ENCODE measurements at places on chromosomes 1 and 21. TPM values are rescaled to one million over a fixed set of nuclear protein-coding genes. Genes with fewer than 3 reads are reported as not detected.

GRCh38 chr1:223772771-223773160, 60.4 kb downstream of the CAPN2 start:
- peaks cover 18% of the 10 kb centered on the region for H3K4me1 ChIP-seq
- H3K36me3 ChIP-seq = peaks cover 50% of the 10 kb centered on the region
- peak overlapping the region; percentile 58 for H3K27ac ChIP-seq
- no peak overlapping the region for H3K4me3 ChIP-seq
- DNase-seq = no peak

GRCh38 chr1:23357138-23357908, 12.3 kb downstream of the ZNF436 start:
- no peaks in the 10 kb centered on the region for H3K27me3 ChIP-seq
- peaks cover 5% of the 10 kb centered on the region for H3K36me3 ChIP-seq
- H3K4me3 ChIP-seq = no peak overlapping the region
- H3K4me1 ChIP-seq = no peaks in the 10 kb centered on the region
- H3K27ac ChIP-seq = no peak overlapping the region
- DNase-seq = no peak

- DNase-seq = no peak
- H3K27ac ChIP-seq = no peak overlapping the region
- H3K27me3 ChIP-seq = no peaks in the 10 kb centered on the region
- no peaks in the 10 kb centered on the region for H3K36me3 ChIP-seq
Observed at GRCh38 chr1:231073331-231073730, 33.3 kb upstream of the FAM89A start.

- H3K36me3 ChIP-seq = no peaks in the 10 kb centered on the region
- H3K4me1 ChIP-seq = peaks cover 11% of the 10 kb centered on the region
- H3K27ac ChIP-seq = no peak overlapping the region
Observed at GRCh38 chr21:45982092-45982757, 655 bp downstream of the COL6A1 start.

DNA sequence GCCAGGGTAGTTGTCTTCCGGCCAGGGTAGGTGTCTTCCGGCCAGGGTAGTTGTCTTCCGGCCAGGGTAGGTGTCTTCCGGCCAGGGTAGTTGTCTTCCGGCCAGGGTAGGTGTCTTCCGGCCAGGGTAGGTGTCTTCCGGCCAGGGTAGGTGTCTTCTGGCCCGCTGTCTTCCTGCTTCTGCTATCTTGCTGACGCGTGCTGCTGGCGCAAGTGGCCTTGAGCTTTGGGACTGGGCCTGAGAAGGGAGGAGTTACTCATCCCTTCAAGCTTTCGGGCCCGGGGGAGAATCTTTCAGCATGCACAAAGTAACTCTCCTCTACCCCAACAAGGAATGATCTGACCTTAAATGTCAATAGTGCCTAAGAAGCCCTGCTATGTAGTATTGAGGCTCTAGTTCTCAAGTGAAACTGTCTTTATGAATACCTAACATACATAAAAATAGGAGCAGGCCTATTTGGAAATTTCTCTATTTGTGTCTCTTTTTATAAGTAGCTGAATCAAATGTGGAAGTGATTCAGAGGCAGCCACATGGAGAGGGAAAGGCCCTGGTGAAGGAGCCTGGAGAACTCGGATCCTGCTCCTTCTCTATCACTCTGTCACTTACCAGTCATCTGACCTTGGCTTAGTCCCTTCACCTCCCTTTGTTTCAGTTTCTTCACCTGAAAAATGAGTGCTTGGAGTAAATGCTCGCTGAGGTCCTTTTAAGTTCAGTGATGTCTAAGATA, 65.6 kb downstream of the RGL1 start:
- no peak for DNase-seq
- no peaks in the 10 kb centered on the region for H3K36me3 ChIP-seq
- no peak overlapping the region for H3K4me3 ChIP-seq
- H3K4me1 ChIP-seq = peaks cover 17% of the 10 kb centered on the region
- H3K27ac ChIP-seq = no peak overlapping the region

DNA sequence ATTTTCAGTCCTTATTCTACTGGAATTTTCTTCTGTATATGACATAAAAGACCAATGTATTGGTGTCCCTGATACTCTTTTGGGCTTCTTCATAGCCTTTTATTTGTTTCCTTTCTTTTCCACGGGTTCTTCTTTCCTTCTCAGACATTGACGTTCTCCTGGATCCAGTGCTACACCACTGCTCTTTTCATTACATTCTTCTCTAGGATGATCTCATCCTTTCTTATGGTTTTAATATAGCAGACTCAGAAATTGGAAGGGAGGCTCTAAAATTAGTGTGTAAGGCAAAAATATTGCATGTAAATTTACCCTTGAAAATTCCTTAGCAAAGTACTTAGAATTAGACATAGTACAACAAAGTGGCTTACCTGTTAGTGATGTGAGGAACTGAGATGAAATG, 65.3 kb downstream of the SELENOF start:
- no peak for DNase-seq
- no peaks in the 10 kb centered on the region for H3K27me3 ChIP-seq
- no peak overlapping the region for H3K27ac ChIP-seq
- H3K4me1 ChIP-seq = no peaks in the 10 kb centered on the region
- H3K4me3 ChIP-seq = no peak overlapping the region

- H3K27me3 ChIP-seq = no peaks in the 10 kb centered on the region
- H3K36me3 ChIP-seq = no peaks in the 10 kb centered on the region
- H3K4me3 ChIP-seq = no peak overlapping the region
Observed at GRCh38 chr1:186112280-186112679, 262.8 kb downstream of the TPR start.

GRCh38 chr1:229087339-229087738, 183.6 kb upstream of the RAB4A start:
- no peaks in the 10 kb centered on the region for H3K4me1 ChIP-seq
- no peak overlapping the region for H3K4me3 ChIP-seq
- H3K27ac ChIP-seq = no peak overlapping the region
- no peaks in the 10 kb centered on the region for H3K36me3 ChIP-seq
- DNase-seq = no peak

GRCh38 chr1:185486346-185486745, 169.3 kb upstream of the IVNS1ABP start:
- H3K36me3 ChIP-seq = no peaks in the 10 kb centered on the region
- no peak overlapping the region for H3K27ac ChIP-seq
- no peak for DNase-seq

DNA sequence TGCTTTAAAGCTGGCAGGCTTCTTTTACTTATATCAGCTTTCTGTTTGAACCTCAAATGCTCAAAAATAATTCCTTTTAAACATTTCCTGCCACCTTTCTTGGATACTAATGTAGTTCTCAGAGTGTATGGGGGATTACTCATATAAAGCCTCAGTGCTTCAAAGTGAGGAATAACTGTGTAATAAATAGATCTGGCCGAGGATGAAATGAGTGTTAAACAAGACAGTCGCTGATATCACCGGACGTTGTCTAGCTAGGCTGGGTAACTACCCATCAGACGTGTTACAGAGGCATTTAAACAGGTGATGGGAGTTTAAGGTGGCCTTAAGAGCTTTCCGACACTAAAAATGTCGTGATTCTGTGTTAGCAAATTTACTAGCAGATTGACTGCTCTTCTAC, 53.1 kb downstream of the VANGL2 start:
- no peak overlapping the region for H3K4me3 ChIP-seq
- DNase-seq = no peak
- H3K4me1 ChIP-seq = peaks cover 14% of the 10 kb centered on the region
- H3K27me3 ChIP-seq = no peaks in the 10 kb centered on the region
- H3K36me3 ChIP-seq = no peaks in the 10 kb centered on the region

DNA sequence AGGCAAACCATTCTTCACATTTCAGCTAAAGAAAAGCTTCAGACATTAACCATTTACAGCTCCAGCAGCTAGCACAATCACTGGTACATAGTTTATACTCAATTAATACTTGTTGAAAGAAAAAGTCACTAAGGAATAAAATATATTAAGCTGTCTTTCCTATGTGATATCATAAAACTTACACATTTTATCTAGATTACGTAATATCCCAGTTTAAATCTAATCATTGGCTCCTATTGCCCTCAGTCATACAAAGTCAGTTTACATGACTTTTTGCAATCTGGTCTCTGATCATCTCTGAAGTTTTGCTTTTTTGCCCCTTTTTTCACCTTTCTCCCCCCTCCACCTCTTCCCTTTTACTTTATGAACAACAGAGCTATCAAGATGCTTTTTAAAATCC, 8.5 kb upstream of the PRRC2C start:
- H3K27ac ChIP-seq = no peak overlapping the region
- no peaks in the 10 kb centered on the region for H3K4me1 ChIP-seq
- H3K4me3 ChIP-seq = no peak overlapping the region
- DNase-seq = no peak
- H3K36me3 ChIP-seq = no peaks in the 10 kb centered on the region

DNA sequence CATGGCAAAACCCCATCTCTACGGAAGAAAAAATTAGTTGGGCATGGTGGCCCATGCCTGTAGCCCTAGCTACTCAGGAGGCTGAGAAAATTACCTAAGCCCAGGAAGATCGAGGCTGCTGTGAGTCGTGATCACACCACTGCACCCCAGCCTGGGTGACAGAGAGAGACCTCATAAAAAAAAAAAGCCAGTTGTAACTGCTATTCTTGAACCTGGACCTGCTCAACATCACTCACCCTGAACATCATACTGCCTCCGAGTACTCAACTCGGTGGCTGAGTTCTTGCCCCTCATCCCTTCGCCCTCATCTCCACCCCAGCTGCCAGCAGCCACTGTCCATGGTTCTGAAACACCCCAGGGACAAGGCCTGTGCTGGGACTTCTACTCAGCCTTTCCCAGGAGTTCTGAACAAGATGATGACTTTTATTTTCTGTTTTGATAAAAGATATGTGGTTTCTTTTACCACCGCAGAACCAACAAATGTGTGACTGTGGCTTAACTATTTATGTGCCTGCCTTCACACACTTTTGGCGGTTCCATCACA, 5.4 kb upstream of the DISP3 start:
- no peaks in the 10 kb centered on the region for H3K36me3 ChIP-seq
- H3K27me3 ChIP-seq = no peaks in the 10 kb centered on the region

- peaks cover 10% of the 10 kb centered on the region for H3K27me3 ChIP-seq
- no peak overlapping the region for H3K27ac ChIP-seq
- peak overlapping the region; percentile 45 for H3K4me3 ChIP-seq
- peak; percentile 78 for DNase-seq
- H3K4me1 ChIP-seq = peaks cover 55% of the 10 kb centered on the region
Observed at GRCh38 chr21:33384841-33385331, 18.3 kb upstream of the IFNGR2 start.

DNA sequence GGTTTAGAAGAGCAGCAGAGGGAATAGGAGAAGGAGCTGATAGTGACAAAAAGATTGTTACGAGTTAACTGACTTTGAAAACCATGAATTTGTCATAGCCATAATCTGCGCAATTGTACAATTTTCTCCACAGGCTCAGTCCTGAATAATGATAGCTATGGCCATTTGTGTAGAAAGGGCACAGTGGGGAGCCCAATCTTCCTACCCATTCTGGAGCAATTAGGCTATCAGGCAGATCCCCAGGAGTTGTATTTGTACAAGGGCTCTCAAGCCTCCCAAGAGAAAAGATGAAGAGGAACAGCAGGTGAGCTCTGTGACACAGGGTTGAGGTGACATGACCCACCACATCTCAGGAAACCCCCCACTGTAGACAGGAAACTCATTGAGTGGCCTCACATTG, 42.1 kb upstream of the SAMD13 start:
- H3K4me1 ChIP-seq = no peaks in the 10 kb centered on the region
- H3K27me3 ChIP-seq = no peaks in the 10 kb centered on the region
- no peak overlapping the region for H3K27ac ChIP-seq

GRCh38 chr1:18653367-18653766, 22.7 kb downstream of the PAX7 start:
- H3K27ac ChIP-seq = no peak overlapping the region
- peaks cover 24% of the 10 kb centered on the region for H3K27me3 ChIP-seq
- H3K4me3 ChIP-seq = peak overlapping the region; percentile 5
- no peak for DNase-seq

GRCh38 chr1:1072849-1073742, 1.0 kb downstream of the RNF223 start:
- no peak for DNase-seq
- H3K4me1 ChIP-seq = peaks cover 2% of the 10 kb centered on the region
- H3K4me3 ChIP-seq = no peak overlapping the region
- H3K27me3 ChIP-seq = peaks cover 6% of the 10 kb centered on the region

- no peaks in the 10 kb centered on the region for H3K4me1 ChIP-seq
- H3K27me3 ChIP-seq = no peaks in the 10 kb centered on the region
- DNase-seq = no peak
Observed at GRCh38 chr1:183105449-183105848, 80.6 kb upstream of the LAMC2 start.

GRCh38 chr1:200438911-200439310, 29.1 kb upstream of the ZNF281 start:
- no peak for DNase-seq
- no peak overlapping the region for H3K4me3 ChIP-seq
- H3K36me3 ChIP-seq = no peaks in the 10 kb centered on the region
- H3K27ac ChIP-seq = no peak overlapping the region
- H3K27me3 ChIP-seq = no peaks in the 10 kb centered on the region

- no peaks in the 10 kb centered on the region for H3K27me3 ChIP-seq
- H3K36me3 ChIP-seq = no peaks in the 10 kb centered on the region
- H3K4me1 ChIP-seq = peaks cover 92% of the 10 kb centered on the region
- peak overlapping the region; percentile 37 for H3K4me3 ChIP-seq
- DNase-seq = no peak
Observed at GRCh38 chr1:31926853-31927660, 11.1 kb downstream of the PTP4A2 start.

- H3K27me3 ChIP-seq = no peaks in the 10 kb centered on the region
- H3K4me3 ChIP-seq = no peak overlapping the region
- no peak for DNase-seq
Observed at GRCh38 chr21:36255663-36256062, 64.3 kb upstream of the MORC3 start.

GRCh38 chr1:7555391-7556185, 215.5 kb upstream of the VAMP3 start:
- no peak overlapping the region for H3K4me3 ChIP-seq
- no peak overlapping the region for H3K27ac ChIP-seq
- no peaks in the 10 kb centered on the region for H3K27me3 ChIP-seq
- H3K36me3 ChIP-seq = no peaks in the 10 kb centered on the region
- no peak for DNase-seq

Gene TLR5
- total RNA-seq = 0.46 TPM

Gene MROH9
- total RNA-seq = not detected

Gene CC2D1B
- 46.2 TPM for total RNA-seq

Gene KCNJ15
- total RNA-seq = not detected

Gene ANKRD65
- not detected for total RNA-seq

Gene EPHB2
- total RNA-seq = 0.22 TPM

Gene PRAMEF33
- total RNA-seq = not detected

Gene SDC3
- 0.44 TPM for total RNA-seq

Gene CYP4B1
- total RNA-seq = not detected

Gene SPRR1A
- total RNA-seq = not detected

Gene GPR153
- total RNA-seq = 0.66 TPM

Gene CLIC6
- 0.37 TPM for total RNA-seq

Gene FLG2
- not detected for total RNA-seq

Gene S1PR1
- 123 TPM for total RNA-seq

Gene MEX3A
- 1.0 TPM for total RNA-seq

Gene FHAD1
- total RNA-seq = not detected

Gene ESPN
- 0.28 TPM for total RNA-seq

Gene PTPN22
- 66.5 TPM for total RNA-seq

Measured in CD8-positive, alpha-beta memory T cell (primary cell).